ENCODE measurements at places on chromosomes 16 and 17.

DNA sequence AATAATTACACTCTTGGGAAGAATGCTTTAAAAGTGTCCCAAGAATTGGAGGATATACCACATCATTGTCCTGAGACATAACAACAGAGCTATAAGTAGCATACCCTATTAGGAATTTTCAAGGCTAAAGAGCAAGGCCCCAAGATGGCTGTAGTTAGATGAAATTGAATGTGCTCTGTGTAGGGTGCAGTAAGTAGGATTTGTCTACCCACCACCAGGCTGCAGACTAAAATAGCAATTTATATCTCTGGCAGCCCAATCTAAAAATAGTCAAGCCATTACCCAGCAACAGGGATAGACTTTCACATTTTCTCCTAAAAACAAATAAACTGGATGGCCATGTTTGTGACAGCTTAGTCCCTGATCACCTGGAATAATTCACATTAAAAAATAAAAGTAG lies 5.6 kb downstream of the MMD start:
- DNase-seq, result no peak

GRCh38 chr16:8172551-8172950 lies 417.8 kb downstream of the TMEM114 start:
- DNase-seq, result no peak

DNA sequence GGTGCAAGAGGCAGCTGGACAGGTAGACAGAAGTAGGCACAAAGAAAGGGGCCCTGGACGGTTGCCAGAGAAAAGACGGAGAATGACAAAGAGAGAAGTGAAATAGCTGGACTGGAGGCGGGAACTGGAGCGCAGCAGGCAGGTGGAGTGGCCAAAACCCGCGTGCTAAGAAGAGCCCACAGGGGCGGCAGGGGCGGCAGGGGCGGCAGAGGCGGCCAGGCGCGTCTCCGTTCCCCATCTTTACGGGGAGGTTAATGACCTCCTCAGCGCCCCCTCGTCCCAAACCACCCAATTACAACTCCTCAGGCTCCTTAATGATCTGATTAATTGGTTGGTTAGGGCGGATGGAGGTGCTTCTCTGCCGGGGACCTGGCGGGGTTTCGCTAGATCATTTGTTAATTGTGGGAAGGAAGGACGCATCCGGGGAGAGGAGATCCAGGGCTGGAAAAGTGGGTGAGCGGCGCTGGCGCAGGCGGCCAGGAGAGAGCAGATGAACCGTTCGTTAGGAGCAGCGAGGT lies 15.4 kb upstream of the HOXB9 start:
- DNase-seq, result no peak

DNA sequence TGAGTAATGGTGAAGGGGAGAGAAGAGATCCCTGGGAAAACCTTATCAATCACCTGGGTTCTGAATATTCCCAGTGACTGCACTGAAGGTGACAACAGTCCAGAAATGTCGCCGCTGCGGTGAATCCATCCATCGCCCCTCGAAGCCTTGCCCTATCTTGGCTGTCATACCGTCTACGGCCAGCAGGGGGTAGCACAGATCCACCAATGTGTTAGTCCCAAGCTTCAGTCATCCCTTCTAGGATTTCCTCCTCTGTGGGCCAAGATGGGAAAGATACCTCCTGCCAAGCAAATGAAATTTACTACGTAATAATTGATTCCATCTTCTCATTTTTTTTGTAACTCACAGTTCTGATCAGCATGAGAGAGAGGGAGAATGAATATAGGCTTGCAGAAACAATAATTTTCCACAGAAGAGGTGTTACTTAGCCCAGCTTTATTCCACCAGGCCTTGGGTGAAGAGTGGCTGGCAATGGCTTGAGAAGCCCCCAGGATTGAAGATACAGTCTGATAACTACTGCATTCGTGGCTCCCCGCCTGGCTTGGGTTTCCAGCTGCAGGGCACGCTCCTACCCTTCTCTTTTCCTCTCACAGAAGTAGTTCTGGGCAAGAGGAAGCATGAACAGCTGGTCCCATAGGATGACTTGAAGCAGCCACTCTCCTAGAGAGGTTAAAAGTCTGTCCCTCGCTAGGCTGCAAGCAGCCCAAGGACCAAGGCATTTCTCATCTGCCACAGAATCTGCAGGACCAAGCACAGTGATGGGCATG lies 2.6 kb upstream of the FMNL1 start:
- no peak for DNase-seq

- peak; percentile 55 for DNase-seq
These were observed 70.9 kb upstream of the GSE1 start for GRCh38 chr16:85541980-85542900.
